LoVo (cell line): ENCODE measurements at places on chromosomes 5 and 9.
A peak's percentile ranks its signal among the peaks of the same experiment; 100 is the strongest.

GRCh38 chr5:56482363-56482762 lies 249.2 kb upstream of the ANKRD55 start:
- no peak for DNase-seq

- no peak for DNase-seq
These were observed 47.7 kb downstream of the EHMT1 start for GRCh38 chr9:137666513-137666822.

DNA sequence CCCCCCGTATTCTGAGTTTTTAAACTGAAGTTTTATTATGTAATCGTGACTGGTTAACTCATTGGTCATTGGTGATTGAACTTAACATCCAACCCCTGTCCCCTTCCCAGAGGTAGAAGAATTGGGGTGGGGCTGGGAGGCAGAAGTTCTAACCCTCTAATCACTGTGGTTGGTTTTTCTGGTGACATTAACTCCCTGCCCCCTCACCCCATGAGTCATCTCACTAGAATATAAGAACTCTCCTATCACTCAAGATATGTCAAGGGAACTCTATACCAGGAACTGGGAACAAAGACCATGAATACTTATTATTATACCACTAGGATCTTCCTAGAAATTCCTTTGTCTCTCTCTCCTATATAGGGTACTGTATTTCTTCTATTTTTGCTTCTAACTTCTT lies 52.3 kb upstream of the CAVIN4 start:
- no peak for DNase-seq

GRCh38 chr5:161421067-161421466 lies 125.5 kb downstream of the GABRB2 start:
- DNase-seq = no peak

GRCh38 chr5:116529615-116530014 lies 45.0 kb downstream of the SEMA6A start:
- no peak for DNase-seq

GRCh38 chr5:131821221-131821620 lies 24.4 kb upstream of the FNIP1 start:
- no peak for DNase-seq

DNA sequence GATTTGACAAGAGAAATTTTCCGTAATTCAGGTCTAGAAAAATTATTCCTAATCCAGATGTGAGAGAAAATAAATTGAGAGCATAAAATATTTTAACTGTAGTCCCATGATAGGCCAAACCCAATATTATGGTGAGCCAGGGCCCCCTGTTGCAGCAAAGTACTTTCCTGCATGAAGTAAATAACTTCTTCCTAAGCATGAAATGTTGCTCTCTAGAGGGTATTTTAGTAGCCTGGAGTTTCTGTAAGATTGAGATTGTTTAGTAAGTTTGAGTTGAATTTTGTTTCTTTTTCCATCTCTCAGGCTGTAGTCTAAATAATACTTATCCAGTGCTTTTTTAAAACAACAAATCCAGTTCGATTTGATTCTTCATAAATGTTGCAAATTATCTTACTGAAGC lies 317.5 kb upstream of the MPDZ start:
- DNase-seq = no peak

GRCh38 chr9:6215562-6215961 lies at the start of gene IL33:
IL33 (plus strand) TSS chr9:6215807; CDS start chr9:6241695, 25,888 bp downstream.
- DNase-seq = peak; percentile 41

DNA sequence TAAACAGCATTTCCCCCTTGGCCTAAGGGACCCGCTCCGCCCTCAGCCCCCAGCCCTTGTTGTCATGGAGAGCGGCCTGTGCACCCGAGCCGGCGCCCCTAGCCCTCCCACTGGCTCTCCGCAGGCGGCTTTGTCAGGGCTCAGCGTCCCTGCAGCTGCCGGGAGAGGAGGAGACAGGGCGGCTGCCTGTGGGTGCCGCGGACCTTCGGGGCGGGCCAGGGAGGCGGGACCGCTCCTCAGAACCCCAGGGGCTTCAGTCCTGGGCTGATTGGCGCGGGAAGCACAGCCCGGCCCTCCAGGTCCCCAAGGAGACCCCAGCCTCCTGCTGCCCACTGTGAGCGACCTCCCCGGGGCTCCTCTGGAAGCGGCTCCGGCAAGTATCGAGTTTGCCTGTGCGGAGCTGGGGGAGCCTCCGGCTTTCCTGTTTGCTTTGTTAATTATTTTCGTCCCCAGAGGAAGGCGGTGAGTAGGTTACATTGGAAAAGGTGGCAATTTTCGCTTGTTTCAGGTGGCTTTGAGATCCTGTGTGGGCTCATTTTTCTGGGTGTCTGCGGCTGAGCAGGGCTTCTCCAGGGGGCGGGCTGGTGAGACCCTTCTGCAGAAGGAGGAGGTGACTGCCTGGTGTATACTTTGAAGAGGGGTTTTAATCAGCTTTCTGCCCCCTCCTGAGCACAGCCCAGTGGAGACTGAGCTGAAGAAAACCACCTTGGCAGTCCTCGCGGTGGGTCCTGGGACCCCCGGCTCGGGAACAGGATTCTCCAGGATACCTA lies at the start of gene FGD3:
TSS of gene FGD3 (plus strand) at position 256 of the 770 bp plus-strand sequence. CDS start 28,734 bp downstream, outside the sequence.
- DNase-seq = peak; percentile 16

GRCh38 chr9:129665389-129665775 lies at the start of gene PRRX2:
PRRX2 (plus strand) TSS chr9:129665647; CDS start chr9:129665868, 221 bp downstream.
- no peak for DNase-seq

- peak; percentile 47 for DNase-seq
These were observed 32.4 kb upstream of the CKS2 start for GRCh38 chr9:89278551-89278950.

DNA sequence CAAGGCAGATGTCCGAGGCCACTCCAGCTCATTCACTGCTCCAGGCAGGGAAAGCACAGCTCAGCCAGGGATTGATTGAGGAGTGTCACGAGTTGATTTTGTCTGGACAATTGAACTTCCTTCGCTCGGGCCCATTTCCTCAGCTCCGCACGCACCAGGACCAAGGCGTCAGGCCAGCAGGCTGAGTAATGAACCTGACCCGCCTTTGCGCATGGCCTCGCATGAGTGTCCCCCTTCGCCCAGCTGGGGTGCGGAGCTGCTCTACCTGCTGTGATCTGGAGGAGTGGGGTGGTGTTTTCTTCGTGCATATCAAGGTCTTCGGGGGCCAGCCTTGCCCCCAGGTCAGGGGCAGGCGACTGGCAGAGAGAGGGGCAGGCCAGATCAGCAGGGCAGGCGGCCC lies 44.0 kb downstream of the VAV2 start:
- no peak for DNase-seq

DNA sequence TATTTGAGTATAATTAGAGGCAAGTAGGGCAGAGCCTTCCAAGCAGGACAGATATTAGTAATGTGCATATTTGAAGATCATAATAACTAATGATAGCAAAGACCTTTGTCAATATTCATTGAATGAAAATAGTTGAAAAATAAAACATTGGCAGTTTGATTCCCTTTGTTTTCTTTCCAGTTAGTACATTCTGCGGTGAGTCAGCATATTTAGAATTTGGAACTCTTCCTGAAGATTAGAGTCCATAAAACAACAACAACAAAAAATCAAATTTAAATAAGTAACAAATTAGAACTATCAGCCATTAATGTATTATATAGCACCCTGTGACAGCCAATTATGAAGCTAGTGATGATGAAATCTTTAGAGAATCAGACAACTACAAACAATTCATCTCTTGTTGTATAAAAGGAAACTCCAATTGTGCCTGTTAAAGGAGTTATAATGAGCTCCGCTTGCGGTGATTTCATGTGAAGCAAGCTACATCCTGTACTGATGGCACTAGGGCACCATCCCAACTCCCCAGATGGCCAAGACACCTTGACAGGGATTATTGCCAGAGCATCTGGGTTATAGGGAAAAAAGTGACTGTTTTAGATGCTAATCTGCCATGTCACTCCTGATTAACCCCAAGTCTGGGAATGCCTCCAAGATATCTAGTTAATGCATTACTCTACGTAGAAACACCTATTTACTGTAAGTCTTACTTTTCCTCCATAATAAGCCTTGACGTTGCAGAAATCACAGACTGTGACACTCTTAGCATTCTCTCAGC lies 6.8 kb downstream of the IFNA8 start:
- peak; percentile 47 for DNase-seq

GRCh38 chr9:122228568-122229484 lies at the start of gene LHX6:
LHX6 (minus strand) TSS chr9:122228957; CDS start chr9:122228740, 217 bp downstream.
- peak; percentile 6 for DNase-seq

DNA sequence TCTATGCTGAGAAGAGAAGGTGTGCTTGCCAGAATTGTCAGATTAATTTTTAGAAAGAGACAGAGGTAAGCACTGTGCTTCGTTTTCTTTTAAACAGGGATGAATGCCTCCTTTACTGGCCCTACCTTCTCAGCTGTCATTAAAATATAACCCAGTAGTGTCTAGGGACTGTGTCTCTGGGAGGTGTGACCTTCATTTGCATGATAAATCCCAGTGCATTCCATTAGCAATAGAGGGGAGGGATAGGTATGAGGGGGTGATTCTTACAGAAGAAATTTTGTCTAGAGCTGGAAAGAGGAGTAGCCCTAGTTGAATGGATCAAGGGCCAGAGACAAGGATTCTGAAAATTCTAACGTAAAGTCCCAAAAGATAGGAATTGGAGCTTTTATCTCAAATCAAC lies 351.5 kb downstream of the BNC2 start:
- no peak for DNase-seq

GRCh38 chr9:129654554-129655040 lies 10.8 kb upstream of the PRRX2 start:
- DNase-seq = no peak

DNA sequence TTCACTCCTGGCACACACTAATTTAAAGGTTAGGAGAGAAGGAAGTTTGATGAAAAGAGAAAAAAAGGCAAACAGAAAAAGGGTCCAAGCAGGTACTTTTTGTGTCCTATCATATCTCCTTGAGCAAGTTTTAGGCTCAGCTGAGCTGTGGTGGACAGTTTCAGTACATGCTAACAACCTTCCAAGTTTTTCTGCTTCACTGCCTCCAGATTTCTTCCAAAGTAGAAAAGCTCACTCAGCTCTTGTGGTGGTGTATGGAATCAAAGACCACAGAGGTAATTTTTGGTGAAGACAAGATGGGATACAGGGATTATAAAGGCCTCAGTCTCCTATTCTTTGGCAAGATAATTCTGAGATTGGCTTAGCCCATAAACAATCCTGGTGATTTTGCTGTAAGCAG lies 921.8 kb downstream of the NR2F1-AS1 start:
- DNase-seq = no peak

DNA sequence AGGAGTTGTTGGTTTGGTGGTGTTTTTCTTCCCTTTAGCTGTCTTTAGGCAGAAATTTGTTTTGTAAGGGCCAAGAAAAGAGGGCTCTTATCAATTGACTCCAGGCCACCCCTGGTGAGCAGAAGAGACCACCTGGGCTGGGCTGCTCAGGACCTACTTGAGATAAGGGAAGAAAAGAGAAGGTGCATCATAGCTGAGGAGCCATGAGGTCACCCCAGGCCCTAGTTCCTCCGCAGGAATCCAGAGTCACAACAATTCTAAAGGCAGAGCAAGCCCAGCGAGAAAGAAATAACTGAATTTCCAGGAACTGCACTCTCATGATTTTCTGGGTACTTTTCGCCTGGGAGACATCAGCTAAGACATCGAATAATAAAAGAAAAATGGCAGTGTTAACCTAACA lies 34.9 kb downstream of the RFK start:
- DNase-seq = no peak

- DNase-seq = no peak
These were observed 1.6 kb upstream of the BRINP1 start for GRCh38 chr9:119370816-119371215.

- no peak for DNase-seq
These were observed 63.9 kb downstream of the CDC14B start for GRCh38 chr9:96555567-96556386.

DNA sequence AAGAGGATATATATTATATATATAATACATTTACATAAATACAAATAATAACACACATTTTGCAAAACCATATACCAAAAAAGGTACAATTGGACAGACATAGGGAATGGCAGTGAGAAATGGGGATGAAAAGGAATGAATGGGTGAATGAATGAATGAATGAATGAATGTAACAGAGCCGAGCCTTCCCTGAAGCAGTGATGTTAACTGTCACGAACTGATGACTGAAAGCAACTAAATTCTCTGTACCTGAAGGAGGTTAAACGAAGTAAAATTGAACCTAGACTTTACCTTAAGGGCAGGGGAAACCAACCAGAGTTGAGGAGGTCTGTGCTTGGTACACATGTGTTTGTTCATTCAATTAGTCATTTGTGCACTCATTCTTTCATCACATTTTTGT lies 169.6 kb upstream of the TBC1D2 start:
- DNase-seq = no peak

DNA sequence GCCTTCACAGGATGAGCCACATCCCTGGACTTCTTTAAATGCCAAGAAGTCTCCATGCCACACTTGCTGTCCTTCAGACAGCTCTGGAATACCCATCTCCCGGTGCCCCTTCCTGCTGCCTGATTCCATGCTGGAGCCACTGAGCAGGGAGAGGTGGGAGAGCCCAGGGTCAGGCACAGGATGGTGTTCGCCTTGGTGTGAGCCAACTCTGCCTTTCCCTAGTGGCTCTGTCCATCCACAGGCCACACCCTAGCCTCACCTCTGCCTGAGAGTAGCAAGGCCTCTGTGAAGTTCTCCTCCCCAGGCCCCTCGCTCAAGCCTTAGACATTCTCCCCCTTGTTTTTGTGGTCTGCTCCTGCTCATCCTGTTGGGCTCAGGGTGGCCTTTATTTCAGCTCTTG lies 54.2 kb upstream of the ANGPTL2 start:
- no peak for DNase-seq

DNA sequence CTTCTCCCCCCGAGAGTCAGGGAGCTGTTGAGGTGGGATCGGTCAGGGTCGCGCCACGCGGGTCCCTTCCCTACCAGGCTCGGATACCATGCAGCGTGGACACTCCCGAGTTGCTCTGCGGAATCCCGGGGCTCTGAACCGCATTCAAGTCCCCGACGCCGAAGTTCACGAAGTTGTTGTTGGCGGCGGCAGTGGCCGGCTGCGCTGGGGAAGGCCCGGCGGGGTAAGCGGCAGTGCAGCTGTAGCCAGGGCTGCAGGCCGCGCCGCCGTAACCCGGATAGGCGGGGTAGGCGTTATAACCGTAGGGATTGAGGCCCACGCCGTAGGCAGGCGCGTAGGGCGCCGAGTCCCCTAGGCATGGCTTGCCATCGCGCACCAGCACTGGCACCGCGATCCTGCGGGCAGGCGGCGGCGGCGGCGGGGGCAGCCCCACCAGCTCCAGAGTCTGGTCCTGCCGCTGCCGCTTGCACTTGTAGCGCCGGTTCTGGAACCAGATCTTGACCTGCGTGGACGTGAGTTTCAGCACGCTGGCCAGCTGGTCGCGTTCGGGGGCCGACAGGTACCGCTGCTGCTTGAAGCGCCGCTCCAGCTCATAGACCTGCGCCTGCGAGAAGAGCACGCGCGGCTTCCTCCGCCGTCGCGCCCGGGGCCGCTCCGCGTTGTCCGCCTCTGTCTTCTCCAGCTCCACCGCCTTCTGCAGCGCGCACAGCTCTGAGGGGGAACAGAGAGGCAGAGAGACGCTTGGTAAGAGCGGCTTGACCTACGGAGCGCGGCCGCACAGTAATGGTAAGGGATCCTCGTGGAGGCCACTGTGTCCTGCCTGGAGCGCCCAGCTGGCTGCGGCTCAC lies 2.3 kb downstream of the NKX2-5 start:
- DNase-seq = no peak

- no peak for DNase-seq
These were observed 159.4 kb downstream of the CEMIP2 start for GRCh38 chr9:71608825-71609447.

- DNase-seq = no peak
These were observed 191.2 kb downstream of the PIK3R1 start for GRCh38 chr5:68406767-68407241.

GRCh38 chr5:170280011-170280493 lies 17.5 kb downstream of the LCP2 start:
- DNase-seq = no peak

- DNase-seq = no peak
These were observed 142.3 kb upstream of the TLX3 start for GRCh38 chr5:171166766-171167165.

- no peak for DNase-seq
These were observed 6.9 kb upstream of the SLC12A7 start for GRCh38 chr5:1118738-1119137.
